Ascending aorta (tissue), 2 donors: ENCODE measurements at places on chromosomes 2 and 18.

GRCh38 chr18:11162462-11162861 is 13.1 kb upstream of the PIEZO2 start:
- no peaks in the 10 kb centered on the region for H3K27me3 ChIP-seq
- H3K4me1 ChIP-seq: no peaks in the 10 kb centered on the region
- H3K4me3 ChIP-seq: no peak overlapping the region

DNA sequence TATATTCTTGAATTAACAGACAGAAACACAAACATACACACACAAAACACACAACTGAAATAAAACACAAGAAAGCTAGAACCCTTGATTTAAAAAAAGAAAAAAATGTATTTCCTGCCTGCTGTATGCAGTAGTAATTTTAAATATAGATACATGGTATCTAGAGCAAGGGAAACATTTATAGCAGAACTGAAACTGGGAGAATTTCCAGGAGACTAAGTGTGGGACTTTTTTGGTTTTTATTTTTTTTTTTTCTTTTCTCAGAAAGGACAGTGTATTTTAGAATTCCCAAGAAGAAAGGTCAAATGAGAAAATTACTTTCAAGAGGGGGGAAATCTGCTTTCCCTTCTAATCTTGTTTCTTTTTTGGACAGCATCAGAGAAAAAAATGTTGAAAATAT is 558.9 kb upstream of the PKDCC start:
- H3K4me3 ChIP-seq: no peak overlapping the region
- H3K27ac ChIP-seq: peak overlapping the region; percentile 38
- peaks cover 3% of the 10 kb centered on the region for H3K4me1 ChIP-seq
- H3K27me3 ChIP-seq: no peaks in the 10 kb centered on the region
- DNase-seq: no peak

GRCh38 chr2:17035010-17035409 is 369.4 kb upstream of the CYRIA start:
- DNase-seq: no peak
- H3K4me3 ChIP-seq: no peak overlapping the region
- no peaks in the 10 kb centered on the region for H3K36me3 ChIP-seq
- H3K27ac ChIP-seq: no peak overlapping the region

DNA sequence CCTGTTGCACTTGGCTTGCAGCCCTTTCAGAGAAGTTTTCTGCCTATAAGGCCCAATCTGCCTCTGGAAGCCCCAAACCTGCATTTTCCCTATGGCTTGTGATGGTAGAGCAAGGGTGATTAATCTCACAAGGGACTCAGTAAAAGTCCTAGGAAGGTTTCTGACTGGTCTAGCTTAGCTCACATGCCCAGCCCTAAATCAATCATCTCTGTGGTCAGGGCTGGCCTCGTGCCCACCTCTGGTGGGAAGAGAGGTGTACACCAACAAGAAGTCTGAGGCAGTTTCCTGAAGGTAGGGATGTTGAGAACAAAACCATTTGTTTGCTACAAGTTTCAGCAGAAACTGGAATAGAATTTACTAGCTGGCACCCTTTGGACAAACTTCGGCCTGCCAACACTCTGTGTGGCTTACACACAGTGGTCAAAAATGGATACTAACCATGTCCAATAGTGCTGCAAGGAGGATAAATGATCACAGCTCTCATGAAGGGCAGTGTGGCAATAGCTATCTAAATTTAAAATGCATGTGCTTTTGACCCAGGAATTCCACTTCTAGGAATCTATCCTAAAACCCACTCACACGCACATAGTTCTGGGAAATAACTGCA is 96.4 kb downstream of the EN1 start:
- no peaks in the 10 kb centered on the region for H3K4me1 ChIP-seq
- DNase-seq: no peak
- H3K27ac ChIP-seq: no peak overlapping the region
- no peak overlapping the region for H3K4me3 ChIP-seq
- no peaks in the 10 kb centered on the region for H3K36me3 ChIP-seq
- H3K27me3 ChIP-seq: no peaks in the 10 kb centered on the region

DNA sequence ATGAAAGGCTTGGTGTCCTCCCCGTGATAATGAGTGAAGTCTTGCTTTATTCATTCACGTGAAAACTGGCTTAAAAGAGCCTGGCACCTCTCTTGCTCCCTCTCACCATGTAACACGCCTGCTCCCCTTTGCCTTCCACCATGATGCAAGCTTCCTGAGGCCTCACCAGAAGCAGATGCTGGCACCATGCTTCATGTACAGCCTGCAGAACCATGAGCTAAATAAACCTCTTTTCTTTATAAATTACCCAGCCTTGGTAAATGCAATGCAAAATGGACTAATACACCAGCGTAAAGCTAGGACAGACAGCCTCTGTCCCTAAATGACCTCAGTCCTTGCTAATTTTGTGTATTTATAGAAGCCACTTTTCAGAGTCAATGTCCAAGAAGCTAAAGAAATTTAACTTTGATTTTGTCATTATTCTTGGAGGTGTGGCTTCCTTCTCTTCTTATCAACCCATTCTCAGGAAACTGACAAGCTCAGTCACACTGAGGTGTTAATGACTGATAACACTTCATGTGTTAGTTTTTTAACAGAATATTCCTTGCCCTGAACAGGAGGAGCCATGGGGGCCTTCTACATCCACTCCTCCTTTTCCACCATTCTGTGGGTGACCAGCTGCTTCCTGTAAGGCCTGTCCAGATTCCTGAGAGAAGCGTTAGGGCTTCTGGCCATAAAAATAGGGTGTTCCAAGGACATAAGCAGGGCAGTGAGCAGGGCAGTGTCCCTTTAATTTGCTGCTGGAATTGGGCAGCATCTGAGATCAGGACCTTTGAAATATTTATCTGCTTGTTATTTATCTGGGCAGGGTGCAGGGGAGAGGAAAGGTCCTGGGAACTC is 38.0 kb upstream of the EPAS1 start:
- no peak for DNase-seq
- H3K36me3 ChIP-seq: no peaks in the 10 kb centered on the region
- no peaks in the 10 kb centered on the region for H3K4me1 ChIP-seq
- no peaks in the 10 kb centered on the region for H3K27me3 ChIP-seq
- H3K27ac ChIP-seq: no peak overlapping the region
- H3K4me3 ChIP-seq: no peak overlapping the region

- H3K4me3 ChIP-seq: no peak overlapping the region
- no peaks in the 10 kb centered on the region for H3K27me3 ChIP-seq
- DNase-seq: no peak
- no peaks in the 10 kb centered on the region for H3K36me3 ChIP-seq
- H3K27ac ChIP-seq: no peak overlapping the region
Observed at GRCh38 chr18:70380915-70381896, 92.4 kb downstream of the SOCS6 start.

- no peak overlapping the region for H3K4me3 ChIP-seq
- no peak overlapping the region for H3K27ac ChIP-seq
- no peak for DNase-seq
- H3K36me3 ChIP-seq: no peaks in the 10 kb centered on the region
Observed at GRCh38 chr2:19120941-19121750, 237.3 kb downstream of the OSR1 start.

DNA sequence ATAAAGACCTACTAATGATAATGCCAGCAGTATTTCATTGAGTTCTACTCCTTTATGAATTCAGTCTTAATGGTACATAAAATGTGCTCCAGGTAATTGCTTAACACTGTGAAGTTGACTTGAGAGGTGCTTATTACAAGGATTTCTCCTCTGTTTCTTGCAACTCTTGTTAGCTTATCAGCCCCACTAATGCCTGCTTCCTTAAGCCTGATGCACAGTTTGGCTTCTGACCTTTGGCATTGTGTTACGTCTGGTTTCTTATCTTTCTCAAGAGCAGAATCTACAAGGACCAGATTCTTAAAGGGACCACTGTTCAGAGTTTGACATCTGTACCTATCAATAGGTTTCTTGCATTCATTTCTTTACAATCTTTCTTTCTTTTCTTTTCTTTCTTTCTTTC is 223.9 kb upstream of the CWC22 start:
- no peak overlapping the region for H3K4me3 ChIP-seq
- H3K36me3 ChIP-seq: no peaks in the 10 kb centered on the region
- H3K4me1 ChIP-seq: no peaks in the 10 kb centered on the region
- no peaks in the 10 kb centered on the region for H3K27me3 ChIP-seq
- no peak overlapping the region for H3K27ac ChIP-seq
- no peak for DNase-seq

- no peaks in the 10 kb centered on the region for H3K4me1 ChIP-seq
- H3K27ac ChIP-seq: no peak overlapping the region
- no peaks in the 10 kb centered on the region for H3K27me3 ChIP-seq
Observed at GRCh38 chr18:58314284-58314683, 270.3 kb downstream of the NEDD4L start.

DNA sequence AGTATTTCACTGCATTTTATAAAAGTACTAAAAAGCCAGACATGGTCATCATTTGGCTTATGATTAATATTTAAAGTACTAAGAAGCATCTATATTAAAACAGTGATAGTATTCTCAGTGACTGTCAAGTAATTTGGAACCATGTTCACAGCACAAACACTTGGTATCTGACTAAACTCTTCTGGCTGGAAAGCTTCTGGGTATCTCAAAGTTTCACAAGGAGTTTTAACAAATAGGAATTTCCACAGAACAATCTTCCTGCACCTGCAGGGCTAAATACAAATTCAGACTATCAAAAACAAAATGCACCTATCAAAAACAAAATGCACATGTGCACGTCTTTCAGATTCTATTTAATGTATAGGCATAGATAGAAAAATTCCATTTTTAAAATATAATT is 158.8 kb downstream of the L3MBTL4 start:
- H3K36me3 ChIP-seq: no peaks in the 10 kb centered on the region
- no peaks in the 10 kb centered on the region for H3K4me1 ChIP-seq
- no peak overlapping the region for H3K4me3 ChIP-seq
- H3K27me3 ChIP-seq: no peaks in the 10 kb centered on the region
- DNase-seq: no peak

DNA sequence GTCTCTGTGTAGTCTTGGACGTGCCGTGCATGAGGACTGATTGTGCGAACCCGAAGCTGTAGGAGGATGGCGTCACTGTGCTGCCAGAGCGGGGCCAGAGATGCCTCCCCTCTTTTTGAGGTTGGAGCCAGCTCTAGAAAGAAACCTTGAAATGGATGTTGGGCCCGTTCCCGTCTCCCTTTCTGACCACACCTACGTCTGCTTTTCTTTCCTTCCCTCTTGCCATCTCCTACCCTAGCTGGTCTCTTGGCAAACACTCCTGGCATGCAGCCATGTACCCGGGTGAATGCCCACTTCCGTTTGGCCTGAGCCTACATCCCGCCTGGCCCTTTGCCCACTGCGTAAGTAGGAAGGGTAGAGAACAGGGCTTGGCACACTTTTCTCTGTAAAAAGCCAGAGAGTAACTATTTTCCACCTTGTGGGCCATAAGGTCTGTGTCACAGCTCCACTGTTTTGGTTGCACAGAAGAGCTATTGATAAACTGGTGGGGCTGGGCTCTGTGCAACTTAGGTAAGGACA is 37.4 kb downstream of the SH3BP4 start:
- peak; percentile 75 for DNase-seq
- H3K4me1 ChIP-seq: peaks cover 34% of the 10 kb centered on the region
- peak overlapping the region; percentile 80 for H3K27ac ChIP-seq
- H3K36me3 ChIP-seq: no peaks in the 10 kb centered on the region
- H3K4me3 ChIP-seq: peak overlapping the region; percentile 1

- H3K27ac ChIP-seq: no peak overlapping the region
- H3K4me3 ChIP-seq: no peak overlapping the region
- no peaks in the 10 kb centered on the region for H3K36me3 ChIP-seq
- no peaks in the 10 kb centered on the region for H3K27me3 ChIP-seq
Observed at GRCh38 chr2:144040834-144041233, 479.1 kb downstream of the ZEB2 start.

DNA sequence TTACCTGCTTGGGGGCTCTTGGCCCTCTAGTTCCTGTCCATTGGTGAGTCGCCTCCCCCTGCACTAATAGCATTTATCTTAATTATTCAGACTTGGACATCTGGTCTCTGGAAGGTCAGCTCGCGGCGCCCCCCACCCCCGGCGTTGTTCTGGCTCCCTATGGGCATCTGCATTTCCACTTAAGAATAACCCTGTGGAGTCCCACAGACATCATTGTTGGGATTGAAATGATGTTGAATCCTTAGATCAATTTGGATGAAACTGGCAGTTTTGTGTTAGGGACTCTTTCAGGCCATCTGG is 313.8 kb upstream of the HS6ST1 start:
- no peak overlapping the region for H3K27ac ChIP-seq
- no peak overlapping the region for H3K4me3 ChIP-seq
- DNase-seq: peak; percentile 25
- H3K27me3 ChIP-seq: no peaks in the 10 kb centered on the region

DNA sequence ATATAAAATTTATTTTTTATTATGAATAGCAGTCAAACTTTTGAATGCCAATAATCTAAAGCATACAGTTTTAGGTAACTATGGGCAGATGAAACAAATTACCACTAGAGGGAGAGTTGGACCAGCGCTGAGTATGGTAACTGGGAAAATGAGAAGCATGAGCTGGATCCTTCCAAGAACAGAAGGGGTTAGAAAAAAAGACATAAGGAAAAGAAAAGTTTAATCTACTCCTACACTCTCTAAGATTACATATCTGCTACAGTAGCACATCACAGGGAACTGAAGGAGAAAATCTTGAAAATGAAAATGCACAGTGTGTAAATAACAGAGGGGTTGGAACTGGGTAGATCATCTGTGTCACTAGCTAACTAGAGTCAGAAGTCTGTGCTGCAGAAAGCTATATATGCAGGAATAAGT is 15.5 kb downstream of the REG3G start:
- no peaks in the 10 kb centered on the region for H3K36me3 ChIP-seq
- H3K27ac ChIP-seq: no peak overlapping the region
- no peaks in the 10 kb centered on the region for H3K4me1 ChIP-seq
- H3K4me3 ChIP-seq: no peak overlapping the region

DNA sequence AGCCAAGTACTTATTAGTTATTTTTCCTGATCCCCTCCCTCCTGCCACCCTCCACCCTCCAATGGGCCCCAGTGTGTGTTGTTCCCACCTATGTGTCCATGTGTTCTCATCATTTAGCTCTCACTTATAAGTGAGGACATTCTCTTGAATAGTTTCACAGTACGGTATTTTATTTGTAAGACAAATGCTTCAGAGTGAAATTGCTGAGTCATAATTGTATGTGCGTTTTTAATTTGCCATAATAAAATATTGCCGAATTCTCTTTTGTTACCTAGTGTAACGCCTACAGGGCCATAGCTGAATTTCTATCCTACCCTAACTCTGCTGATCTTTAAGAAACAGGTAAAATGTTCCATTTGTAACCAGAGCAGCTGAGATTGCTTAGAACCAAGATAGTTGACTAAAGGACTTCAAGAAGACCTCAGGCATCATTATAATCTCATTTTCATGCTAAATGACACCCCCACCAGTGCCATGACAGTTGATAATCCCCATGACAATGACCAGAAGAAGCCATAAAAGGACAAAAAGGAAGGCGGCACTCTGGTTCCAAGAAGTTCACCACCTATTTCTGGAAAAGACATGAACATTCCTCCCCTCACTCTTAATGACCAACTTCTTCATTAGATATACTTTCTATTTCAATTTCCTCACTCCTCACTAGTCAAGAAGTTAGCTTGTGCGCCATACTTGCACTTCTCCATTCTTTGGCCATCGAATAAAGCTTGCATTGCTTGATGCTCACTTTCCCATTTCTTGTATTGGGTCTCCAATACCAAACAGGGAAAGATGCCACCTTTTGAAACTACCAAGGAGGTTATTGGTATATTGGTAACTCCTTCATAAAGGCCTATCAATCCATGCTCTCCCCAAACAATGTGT is 18.4 kb downstream of the SCN9A start:
- no peak for DNase-seq
- no peaks in the 10 kb centered on the region for H3K4me1 ChIP-seq
- H3K27ac ChIP-seq: no peak overlapping the region
- H3K27me3 ChIP-seq: no peaks in the 10 kb centered on the region
- no peaks in the 10 kb centered on the region for H3K36me3 ChIP-seq
